ENCODE measurements at places on chromosomes 13 and 19.

DNA sequence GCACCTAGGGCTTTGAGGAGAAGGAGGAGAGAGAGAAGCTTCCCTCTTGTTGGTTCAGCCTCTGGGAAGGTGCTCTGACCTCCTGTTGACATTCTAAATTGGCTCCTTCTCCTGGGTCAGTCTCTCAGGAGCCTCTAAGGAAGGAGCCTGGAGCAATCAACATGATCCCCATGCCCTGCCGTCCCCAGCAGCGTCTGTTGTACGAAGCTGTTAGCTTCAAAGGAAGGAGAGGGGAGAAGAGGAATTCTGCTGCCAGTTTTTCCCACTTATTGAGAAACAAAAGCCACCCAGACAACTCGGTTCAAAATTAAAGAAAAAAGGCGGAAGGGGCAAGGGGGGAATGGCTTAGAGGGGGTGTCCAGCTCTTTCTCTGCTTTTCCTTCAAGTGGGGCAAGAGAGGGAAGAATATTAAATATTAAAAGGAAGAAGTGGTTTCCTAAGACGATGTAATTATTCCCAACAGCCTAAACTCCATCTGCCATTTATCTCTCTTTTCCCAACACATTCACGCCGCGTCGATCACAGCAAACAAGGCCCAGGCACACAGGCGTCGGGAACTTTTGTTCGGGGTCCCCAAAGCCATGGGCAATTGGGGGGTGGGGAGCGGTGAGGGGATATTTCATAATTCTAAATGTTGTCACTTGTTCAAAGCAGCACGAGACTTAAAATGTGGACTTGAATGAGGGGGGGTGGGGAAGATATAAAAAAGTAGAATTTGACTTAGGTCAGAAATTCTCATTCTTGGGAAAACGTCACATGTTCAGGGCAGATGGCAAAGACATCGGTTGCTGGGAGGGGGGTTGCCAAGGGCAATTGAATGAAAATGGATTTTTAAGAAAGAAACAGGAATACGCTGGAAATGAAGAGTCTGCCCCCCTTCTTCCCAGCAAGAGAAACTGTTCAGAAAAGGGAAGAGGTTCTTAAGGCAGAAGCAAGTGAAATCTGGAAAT, 116.8 kb upstream of the CACNA1A start:
- no peak for DNase-seq

GRCh38 chr13:105928048-105928447, 607.4 kb downstream of the EFNB2 start:
- DNase-seq: no peak

GRCh38 chr19:32676895-32677359, 1.3 kb downstream of the RGS9BP start:
- no peak for DNase-seq

DNA sequence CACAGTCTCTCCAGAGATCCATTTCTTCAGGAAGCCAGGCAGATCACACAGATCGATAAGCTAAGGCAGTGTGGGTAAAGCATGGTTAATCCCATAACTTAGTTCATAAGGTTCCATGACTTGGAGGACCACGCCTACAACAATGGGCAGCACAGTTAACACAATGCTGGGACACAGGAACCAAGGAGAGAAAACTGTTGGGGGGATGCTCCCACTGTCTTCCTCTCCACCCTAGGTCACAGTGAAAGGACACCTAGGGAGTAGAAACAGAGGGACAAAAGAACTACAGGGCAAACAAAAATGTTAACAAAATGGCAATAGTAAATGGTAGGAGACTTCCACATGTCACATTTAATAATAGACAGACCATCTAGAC, 20.8 kb upstream of the ZNF181 start:
- DNase-seq: no peak

GRCh38 chr19:34832581-34833112, 59.6 kb upstream of the ZNF599 start:
- DNase-seq: no peak

DNA sequence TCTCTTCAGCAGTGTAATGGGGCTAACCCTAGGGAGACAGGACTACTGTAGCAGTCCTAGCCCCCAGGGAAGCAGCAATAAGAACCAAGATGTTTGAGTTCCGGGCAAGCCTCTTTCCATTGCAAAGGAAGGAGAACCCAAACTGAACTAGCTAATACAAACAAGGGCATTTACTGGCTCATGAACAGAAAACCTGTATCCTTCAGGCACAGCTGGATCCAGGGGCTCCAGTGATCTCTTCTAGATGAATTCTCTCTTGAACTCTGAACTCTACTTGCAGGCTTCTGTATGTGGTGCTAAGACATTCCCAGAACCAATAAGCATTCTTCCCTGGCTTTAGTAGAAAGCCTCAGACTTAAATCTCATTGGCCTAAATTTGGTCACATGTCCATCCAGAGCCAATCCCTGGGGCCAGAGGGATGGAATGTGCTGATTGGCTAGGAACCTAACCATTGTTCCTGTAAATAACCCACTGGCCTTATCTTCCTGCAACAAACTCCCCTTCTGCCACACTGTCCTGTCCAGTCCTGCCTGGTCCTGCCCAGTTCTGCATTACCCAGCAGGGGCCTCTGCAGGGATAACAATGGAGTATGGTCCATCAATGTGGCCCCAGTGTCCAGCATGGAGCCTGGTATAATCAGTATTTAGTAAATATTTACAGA, 3.9 kb upstream of the PODNL1 start:
- no peak for DNase-seq

GRCh38 chr13:66265371-66265770, 964.8 kb downstream of the PCDH9 start:
- no peak for DNase-seq

GRCh38 chr13:109140479-109141349, 511.3 kb downstream of the MYO16 start:
- no peak for DNase-seq

GRCh38 chr19:55319785-55320184, 5.4 kb downstream of the TMEM150B start:
- no peak for DNase-seq

GRCh38 chr19:7507884-7508283, 8.0 kb upstream of the ZNF358 start:
- no peak for DNase-seq

GRCh38 chr19:1438933-1439354, 748 bp downstream of the RPS15 start:
- no peak for DNase-seq

- no peak for DNase-seq
Measured at GRCh38 chr13:26445092-26445491, 112.4 kb upstream of the WASF3 start.

- DNase-seq: no peak
Measured at GRCh38 chr13:30339738-30340330, 32.5 kb upstream of the KATNAL1 start.

GRCh38 chr19:5990289-5990797, 12.4 kb upstream of the RANBP3 start:
- no peak for DNase-seq

- DNase-seq: no peak
Measured at GRCh38 chr13:80605011-80605410, 264.1 kb upstream of the SPRY2 start.

DNA sequence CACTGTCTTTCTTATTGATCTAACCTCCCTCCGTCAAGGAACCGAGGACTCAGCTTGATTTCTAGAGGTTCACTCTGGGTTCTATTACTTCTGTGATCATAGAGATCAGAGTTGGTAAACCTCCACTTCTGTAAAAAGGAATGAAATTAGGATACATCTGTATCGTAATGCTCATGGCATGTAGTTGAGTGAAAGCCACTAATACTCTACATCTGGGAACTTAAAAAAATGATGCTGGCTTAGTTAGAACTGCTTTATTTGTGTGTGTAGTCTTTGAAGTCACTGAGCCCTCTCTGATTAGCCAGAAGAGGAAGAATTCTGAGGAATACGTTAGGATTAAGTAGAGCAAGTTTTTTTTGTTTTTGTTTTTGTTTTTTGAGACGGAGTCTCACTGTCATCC, 140.8 kb downstream of the GGACT start:
- DNase-seq: no peak

DNA sequence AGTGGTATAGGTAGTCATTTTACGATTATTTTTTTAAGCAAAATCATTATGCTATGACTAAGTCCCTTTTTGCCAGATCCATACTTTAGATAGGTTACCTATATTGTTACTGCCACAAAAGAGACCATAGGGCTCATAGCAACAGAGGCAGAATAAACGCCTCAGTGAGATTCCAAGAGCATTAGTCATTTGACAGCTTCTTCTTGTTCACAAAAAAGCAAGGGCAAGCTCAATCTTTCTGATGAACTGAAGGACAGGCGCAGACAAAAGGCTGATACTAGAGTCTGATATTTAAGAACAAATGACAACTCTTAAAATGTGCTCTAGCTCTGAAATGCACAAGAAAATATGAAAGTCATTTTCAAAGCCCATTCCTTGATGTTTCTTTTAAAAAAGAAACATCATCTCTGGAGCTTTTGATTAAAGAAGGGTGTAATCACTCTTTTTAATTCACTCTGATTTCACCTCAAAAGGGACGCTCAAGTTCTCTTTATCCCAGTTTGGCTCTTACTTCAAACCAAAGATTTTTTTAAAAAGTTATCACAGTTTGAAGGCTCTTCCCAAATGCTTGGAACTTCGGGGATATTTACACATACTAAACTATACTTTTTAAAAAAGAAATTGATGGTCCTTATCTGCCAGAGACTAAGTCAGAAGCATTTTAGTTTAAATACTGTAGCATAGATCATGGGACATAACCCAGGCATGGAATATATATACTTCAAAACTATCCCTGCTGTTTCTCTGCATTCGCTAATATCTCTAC, 187.2 kb downstream of the EFNB2 start:
- no peak for DNase-seq

DNA sequence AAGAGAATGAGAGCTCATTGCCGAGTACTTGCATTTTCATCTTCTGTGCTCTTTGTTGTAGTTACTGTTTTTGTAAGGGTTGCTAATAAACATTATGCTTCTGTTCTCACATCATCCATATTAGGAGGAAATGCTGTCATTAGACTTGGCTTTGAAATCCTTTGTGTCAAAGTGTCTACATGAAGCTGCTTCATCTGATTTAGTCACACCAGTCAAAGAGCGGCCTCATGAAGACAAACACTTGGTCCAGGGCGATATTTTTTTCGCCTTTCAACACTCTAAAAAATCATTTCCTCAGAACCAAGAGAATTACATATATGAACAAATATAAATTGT, 105.0 kb downstream of the SPRY2 start:
- DNase-seq: no peak

DNA sequence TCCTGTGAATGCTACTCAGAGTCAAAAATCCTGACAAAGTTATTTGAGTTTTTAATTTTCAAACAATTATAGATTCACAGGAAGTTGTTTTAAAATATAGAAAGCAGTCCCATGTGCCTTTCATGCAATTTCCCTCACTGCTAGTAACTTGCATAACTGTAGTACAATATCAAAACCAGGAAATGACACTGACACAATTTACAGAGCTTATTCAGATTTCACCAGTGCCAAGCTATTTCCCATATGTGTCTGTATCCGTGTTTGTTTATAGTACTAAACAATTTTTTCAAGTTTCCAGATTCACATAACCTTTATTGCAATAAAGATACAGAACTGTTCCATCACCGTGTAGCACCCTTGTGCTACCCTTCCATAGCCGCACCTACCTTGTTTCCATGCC, 934.6 kb downstream of the PCDH17 start:
- peak; percentile 17 for DNase-seq

GRCh38 chr19:34370983-34371382, 6.0 kb downstream of the GPI start:
- DNase-seq: no peak

GRCh38 chr19:27865927-27866777, 1346.8 kb downstream of the UQCRFS1 start:
- DNase-seq: no peak

GRCh38 chr13:103386341-103386740, 320.1 kb upstream of the SLC10A2 start:
- DNase-seq: peak; percentile 16

GRCh38 chr13:99322297-99323103, 15.3 kb upstream of the GPR183 start:
- no peak for DNase-seq

DNA sequence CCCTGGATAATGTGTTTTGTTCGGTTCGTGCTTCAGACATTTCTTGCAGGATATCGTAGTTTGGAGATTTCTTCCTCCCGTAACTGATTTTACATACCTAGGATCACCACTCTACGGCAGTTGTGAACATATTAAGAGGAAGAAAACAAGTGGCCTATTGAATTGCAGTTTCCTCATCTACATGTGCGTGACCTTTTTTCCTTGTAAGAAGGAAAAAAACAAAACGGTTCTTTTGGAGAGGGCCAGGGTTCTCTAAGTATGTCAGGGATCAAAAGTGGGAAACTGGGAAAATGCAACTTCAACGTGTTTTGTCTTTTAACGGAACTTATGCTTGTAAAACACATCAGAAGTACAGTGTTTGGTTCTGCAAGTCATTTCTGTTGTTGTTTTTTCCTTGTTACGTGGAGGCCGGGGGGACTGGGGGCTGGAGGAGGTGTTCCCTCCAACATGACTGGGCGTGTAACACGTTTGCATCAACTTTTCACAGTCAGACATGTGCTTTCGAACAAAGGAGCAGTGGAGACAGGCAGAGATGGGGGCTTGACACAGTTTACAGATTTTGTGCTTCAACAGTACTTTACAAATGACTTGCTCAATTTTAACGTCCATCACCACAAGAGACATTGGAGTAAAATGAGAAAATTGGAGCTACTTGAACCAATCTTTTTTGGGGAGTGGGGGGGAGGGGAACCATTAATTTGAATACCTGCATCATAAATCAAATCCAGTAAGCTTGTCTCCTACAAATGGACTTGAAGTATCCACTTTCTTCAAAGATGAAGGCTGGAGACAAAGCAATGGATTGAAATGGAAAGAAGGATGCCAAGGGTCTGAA, 3.8 kb downstream of the ZC3H4 start:
- DNase-seq: no peak

DNA sequence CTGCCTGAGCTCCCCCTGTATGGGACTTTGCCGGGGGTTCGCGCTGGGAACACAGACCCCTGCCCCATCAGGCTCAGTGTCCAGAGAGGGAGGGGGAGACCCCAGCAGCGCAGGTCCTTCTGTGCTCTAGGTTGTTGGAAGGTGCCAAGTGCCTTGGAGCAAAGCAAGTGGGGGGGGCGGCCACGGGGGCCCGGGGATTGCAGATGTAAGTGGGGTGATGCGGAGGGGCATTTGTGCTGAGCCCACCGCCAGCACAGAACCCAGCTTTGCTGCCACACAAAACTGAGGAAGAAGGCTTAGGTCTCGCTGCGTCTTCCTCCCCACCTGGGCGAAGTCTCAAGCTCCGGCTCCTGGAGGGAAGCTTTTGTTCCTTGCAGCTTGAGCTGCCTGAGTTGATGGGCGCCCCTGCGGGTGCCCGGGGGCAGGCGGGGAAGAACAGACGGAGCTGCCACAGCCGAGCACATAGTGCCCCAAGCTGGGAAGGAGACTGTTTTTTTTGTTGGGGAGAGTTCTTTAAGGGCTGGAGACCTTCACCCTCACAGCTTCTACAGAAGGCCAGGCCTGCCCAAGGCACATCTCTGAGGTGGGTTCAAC, 1.5 kb upstream of the NTN5 start:
- DNase-seq: no peak

- DNase-seq: no peak
Measured at GRCh38 chr19:30666301-30666803, 294.2 kb downstream of the ZNF536 start.

- DNase-seq: no peak
Measured at GRCh38 chr19:45667620-45668341, at the start of gene GIPR. TSS of gene GIPR (plus strand) at chr19:45668221. CDS start at chr19:45669521, 1,300 bp downstream.

Measured in muscle of arm (tissue), 14 donors.